ENCODE measurements at places on chromosomes 12 and 14.

DNA sequence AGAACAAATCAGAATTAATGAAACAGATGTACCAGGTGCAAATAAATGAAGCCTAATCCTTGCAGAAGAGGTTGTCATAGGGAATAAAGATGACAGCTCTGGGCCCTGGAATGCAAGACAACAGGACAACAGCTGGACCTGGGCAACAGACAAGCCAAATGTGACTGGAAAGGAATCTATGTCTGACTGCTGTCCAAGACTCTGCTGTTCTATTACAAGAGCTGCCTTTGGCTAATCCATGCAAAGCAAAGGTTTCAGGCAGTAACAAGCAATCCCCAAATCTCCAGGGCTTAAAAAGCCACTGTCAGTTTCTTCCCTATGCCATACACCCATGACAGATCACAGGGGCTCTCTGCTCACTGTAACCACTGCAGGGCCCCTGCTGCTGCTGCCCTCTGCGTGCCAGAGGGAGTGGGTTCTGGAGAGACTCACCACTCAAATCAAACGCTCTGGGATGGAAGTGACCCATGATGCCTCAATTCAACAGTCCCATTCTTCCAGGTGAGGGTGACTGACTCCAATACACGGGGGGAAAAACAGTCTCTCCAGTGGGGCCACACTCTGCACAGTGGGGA is 218.9 kb upstream of the SFSWAP start:
- DNase-seq: no peak

DNA sequence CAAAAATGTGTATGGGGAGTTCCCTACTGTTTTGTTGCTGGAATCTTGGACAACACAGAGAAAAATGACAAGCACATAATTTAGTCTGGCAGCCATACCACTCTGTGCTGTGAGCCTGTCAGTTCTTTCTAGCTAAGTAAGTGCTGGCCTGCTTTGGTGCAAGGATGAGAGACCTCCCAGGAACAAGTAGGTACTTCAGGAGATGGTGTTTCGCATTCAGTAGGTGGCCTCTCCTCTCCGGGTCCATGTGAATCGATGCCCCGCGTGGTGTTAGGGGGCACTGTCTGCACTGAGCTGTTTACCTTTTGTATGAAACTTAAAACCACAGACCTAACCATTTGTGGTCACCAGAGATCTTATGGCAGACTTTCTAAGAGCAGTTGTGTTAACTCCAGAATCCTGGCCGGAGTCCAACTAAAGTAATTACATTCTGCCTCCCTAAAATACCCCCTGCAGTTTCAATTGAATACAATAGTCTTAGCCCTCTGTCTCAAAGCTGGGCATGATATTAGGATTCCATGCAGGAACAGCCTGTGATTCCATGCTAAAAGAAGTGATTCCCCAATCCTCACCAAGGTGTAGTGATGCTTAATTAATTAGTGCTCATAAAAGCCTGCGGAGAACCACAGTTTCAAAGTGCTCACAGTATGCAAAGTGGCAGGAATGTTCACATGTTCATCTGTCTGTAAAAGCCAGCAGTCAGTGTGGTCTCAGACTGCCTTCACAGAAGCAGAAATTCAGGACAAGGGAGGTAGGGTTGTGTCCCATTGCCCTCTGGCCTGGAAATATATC is 64.2 kb downstream of the LLPH start:
- DNase-seq: no peak

DNA sequence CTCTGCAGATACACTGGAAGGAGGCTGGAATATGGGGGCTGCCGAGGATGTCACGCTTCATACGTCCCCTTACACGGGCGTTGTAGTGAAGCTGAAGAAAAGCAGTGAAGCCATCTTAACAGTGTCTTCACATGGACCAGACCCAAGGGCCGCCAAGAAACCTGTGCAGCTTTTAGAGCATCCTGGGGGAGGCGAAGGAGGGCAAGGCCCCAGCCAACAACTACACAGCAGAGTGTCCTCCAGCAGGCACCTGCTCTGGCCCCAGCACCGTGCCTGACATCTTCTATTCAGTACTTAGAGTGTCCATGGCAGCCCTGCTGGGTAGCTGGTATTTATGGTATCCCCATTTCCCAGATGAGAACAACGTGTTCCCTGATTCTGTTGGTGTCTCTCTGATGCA is 48.9 kb upstream of the RIN3 start:
- no peak for DNase-seq

DNA sequence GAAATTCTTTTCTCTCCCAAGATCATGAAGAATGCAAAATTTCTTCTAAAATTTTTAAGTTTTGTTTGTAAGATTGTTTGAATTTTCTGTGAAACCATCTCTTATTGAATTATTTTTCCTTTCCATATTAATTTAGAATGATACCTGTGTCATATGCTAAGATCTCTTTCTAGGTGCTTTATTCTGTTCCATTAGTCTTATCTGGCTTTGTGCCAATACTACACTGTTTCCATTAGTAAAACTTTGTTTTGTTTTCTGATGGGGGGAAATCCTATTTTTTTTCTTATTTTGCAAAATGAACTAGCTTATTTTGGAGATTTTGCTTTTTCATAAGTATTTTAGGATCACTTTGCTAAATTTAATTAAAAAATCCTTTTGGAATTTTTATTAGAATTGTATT is 193.9 kb downstream of the FUT8 start:
- no peak for DNase-seq

DNA sequence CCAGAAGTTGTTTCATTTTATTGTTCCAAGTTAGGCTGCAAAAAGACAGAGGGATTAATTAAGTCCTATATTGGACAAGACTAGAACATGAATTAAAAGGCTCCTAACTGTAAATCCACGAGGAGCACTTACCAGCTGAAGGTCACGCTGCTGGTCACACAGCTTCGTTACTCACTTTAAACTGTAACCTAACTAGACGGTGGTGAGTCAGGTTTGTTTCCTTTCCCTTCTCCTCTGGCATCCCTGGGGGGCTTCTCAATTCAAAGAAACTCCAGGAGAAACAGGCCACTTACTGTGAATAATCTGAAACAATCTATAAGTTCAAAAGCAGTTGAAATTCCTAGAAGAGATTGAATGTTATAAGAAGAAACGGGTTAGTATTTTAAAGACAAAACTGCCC is 331.4 kb downstream of the BCAT1 start:
- no peak for DNase-seq

DNA sequence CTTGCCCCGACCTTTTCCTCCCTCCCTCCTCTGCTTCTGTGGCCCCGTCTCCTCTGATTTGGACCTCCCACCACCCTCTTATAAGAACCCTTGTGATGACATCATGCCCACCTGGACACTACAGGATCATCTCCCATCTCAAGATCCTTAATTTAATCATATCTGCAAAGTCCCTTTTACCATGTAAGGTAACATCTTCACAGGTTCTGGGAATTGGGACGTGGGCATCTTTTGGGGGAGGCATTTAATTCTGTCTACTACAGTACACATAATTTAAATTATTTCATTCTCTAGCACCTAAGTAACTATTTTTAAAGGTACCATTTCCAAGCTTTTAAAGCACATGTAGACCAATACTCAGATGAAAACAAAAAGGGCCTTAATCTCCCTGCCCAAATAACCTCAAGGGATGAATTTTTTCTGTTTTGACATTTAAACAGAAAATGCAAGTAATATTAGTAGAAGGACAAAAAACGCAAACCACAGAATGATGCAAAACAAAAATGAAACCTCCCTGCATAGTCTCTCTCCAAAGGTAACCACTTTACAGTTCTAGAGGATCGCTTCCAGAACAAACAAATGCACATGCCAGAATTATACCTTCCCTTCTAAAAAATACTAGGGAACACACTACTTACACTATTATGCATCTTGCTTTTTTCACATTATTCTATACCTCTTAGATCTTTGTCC is 222.1 kb downstream of the AACS start:
- no peak for DNase-seq

DNA sequence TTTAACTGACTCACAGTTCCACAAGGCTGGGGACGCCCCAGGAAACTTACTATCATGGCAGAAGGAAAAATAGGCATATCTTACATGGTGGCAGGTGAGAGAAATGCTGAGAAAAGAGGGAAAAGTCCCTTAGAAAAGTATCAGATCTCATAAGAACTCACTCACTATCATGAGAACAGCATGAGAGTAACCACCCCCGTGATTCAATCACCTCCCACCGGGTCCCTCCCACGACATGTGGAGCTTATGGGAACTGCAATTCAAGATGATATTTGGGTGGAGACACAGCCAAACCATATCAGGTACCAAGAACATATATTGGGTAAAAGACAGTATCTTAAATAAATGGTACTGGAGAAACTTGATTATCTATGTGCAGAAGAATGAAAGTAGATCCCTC is 100.3 kb upstream of the FAR2 start:
- DNase-seq: no peak

DNA sequence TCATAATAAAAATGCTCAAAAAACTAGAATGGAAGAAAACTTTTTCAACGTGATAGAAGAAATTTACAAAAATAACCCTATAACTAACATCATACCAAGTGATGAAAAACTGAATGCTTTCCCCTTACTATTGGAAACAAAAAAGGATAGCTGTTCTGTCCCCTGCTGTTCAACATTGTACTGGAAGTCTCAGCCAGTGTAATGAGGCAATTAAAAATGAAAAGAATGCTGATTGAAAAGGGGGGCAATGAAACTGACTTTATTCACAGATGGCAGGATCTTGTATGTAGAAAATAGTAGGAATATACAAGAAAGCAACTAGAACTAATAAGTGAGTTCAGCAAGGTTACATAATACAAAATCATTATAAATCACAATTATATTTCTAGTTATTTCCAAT is 337.9 kb upstream of the KITLG start:
- no peak for DNase-seq

GRCh38 chr12:128068211-128068610 is 198.8 kb upstream of the TMEM132C start:
- no peak for DNase-seq

- no peak for DNase-seq
Observed at GRCh38 chr12:31783996-31784645, 55.3 kb upstream of the AMN1 start.

DNA sequence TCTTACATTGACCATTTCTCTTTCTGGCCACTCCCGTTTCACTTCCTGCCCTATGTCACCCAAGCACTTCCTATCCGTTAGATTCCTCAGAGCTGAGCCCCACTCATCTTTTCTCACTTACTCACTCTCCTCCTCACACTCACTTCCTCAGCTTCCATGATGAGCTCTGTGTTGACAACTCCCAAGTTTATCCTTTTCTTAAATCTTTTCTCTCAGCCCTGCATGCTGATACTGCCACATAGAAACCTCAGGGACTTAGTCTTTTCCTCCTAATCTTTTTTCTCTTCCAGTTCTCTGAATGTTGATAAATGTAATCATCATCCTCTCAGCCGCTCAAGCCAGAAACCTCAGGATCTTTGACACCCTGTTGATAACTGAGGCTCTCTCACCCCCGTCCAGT is 99.6 kb downstream of the ANO6 start:
- DNase-seq: no peak

GRCh38 chr12:65948320-65949008 is 124.2 kb downstream of the HMGA2 start:
- DNase-seq: no peak

DNA sequence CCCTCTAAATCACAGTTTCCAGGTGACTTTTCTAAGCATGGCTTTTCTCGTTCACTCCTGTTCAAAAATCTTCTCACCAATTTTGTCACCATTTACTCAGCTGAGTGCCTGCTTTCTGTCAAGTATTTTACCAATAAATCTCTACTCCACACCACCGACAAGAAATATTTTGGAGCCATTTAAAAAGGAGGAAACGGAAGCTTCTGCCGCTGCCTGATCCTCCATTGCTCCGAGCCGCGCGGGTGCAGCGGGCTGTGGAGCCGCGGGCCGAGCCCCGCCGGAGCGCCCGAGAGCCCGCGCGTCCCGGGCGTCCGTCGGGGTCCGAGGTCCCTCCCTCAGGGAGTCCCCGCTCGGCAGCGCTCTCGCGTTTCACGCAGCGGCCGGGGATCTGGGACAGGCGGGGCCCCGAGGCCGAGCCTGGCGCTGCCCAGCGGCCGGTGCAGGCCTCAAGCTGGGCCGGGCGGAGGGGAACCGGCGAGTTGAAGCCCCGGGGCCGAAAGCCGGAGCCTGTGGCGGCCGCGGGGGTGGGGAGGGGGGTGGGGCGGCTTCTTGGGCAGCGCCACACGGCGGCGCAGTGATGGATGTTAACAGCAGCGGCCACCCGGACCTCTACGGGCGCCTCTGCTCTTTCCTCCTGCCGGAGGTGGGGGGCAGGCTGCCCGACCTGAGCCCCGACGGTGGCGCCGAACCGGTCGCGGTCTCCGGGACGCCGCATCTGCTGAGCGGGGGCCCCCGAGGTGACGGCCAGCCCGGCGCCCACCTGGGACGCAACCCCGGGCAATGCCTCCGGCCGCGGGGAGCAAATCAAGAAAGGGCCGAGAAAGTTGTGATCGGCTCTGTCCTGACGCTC is 1.1 kb upstream of the HEBP1 start:
- no peak for DNase-seq

- no peak for DNase-seq
Observed at GRCh38 chr12:127811988-127812387, 455.0 kb upstream of the TMEM132C start.

DNA sequence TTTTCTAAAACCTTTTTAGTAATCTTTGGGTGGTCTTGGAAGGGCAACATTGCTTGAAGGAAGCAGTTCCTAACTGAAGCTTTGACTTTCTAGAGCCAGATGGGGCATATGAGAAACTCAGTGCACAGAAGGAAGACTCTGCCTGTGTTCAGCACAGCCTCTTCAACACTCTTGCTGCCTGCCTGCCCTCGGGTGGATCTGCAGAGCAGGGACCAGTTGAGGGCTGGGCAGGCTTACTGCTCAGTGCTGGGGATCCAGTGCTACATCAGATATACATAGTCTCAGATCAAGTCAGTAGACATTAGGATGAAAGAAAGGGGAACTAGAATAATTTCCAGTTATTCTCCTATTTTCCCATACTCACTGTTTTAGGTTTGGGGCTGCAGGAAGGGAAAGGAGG is 29.5 kb upstream of the TMX1 start:
- no peak for DNase-seq

- no peak for DNase-seq
Observed at GRCh38 chr12:2291182-2291832, 238.5 kb downstream of the CACNA1C start.

DNA sequence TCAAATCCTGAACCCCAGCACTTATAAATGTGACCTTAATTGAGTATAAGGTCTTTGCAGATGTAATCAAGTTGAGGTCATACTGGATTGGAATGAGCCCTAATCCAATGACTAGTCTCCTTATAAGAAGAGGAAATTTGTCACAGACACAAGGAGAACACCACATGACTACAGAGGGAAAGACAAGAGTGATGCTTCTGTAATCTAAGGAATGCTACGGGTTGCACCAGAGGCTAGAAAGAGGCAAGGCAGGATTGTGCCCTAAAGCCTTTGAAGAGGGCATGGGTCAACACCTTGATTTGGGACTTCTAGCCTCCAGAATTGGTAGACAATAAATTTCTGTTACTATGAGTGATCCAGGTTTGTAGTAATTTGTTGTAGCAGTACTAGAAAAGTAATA is 135.0 kb downstream of the FOXG1 start:
- no peak for DNase-seq

DNA sequence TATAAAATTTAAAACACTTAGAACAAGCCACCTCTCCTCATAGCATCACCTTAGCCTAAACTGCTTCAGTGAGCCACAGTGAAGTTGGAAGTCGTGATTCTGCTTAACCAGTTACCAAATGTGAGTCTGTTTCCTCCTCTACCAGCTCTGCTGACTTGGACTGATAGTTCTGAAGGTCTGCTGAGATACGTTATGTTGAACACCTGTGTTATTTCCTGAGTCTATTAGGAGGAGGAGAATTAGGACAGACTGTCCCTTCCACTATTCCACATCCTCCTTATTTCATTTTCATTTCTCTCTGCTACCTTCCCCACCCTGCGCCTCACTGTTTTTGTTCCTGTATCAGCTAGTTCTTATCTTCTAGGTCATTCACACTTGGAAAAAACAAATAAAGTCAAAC is 2.4 kb downstream of the SLC2A14 start:
- DNase-seq: no peak
